ENCODE measurements at places on chromosomes 1 and 21.

GRCh38 chr21:39452207-39452969 is 618 bp downstream of the SH3BGR start:
- peak; percentile 58 for DNase-seq

DNA sequence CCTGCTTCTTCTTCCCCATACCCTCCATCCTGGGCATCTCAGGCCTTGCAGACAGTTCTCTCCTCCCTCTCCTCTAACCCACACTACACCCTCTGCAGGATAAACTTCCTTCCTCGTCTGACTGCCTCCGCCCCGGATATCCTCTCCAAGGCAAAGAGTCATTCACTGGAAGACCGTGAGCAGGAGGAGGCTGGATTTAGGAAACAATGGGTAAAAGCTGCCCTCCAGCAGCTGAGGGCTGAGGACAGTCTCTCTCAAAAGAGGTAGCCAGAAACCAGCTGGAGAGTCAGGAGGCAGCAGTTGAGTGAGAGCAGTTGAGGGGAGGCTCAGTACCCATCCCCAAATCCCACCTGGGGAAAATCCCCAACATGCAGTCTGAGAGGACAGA is 1.4 kb downstream of the CSRP1 start:
- no peak for DNase-seq

- DNase-seq: no peak
These were observed 45.5 kb downstream of the TP73 start for GRCh38 chr1:3697810-3698209.

DNA sequence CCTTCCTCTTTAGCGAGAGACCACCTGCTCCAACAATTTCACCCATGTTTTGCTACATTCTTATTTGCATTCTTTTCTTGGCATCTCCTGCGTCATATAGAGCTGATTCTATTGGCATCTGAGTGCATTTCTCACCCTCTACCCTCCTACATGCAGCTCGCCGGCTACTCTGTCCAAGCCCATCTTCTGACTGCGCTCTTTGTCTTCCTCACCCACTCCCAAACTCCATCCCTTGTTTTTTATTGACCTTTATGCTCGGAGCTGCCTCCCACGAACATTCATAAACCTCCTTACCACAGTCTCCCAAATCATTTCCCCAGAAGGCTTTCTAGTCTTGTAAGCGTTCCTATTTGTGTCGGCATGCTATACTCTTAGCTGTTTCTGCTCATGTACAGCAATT is 33.6 kb upstream of the FMN2 start:
- DNase-seq: no peak

DNA sequence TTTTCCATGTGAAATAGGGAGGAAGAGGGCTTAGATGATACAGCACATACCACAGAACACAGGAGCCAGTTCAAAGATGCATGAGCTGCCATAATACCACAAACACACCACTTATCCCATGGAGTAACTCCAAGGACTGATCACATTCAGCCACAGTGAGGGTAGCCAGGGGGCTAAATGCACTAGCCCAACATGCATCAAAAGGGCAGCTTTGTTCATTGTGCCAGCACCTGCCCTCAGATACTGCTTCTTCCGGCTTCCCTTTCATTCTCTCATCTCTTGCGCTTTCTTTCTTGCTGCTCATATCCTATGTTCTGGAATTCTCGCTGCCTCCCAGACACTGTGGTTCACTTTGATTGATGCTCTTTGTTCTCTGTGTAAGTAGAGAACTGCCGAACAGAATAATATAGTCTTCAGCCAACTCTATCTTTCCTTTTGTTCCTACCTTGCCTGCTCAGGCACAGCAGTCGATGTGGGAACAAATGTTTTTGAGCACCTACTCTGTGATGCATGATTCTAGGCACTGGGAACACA is 50.0 kb upstream of the SYT6 start:
- DNase-seq: no peak

GRCh38 chr21:26809745-26810144 is 35.5 kb downstream of the ADAMTS1 start:
- DNase-seq: no peak

DNA sequence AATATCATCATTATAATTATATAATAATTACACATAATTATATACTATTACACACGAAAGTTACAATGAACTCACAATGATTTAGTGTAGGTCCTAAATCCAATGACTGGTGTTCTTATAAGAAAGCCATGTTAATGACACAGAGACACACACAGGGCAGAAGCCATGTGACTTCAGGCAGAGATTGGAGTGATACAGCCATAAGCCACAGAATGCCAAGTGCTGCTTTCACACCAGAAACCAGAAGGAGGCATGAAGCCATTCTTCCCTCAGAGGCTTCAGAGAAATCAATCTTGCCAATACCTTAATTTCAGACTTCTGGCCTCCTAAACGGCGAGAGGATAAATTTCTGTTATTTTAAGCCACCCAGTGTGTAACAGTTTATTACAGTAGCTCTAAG is 147.4 kb upstream of the KRTAP19-8 start:
- no peak for DNase-seq

DNA sequence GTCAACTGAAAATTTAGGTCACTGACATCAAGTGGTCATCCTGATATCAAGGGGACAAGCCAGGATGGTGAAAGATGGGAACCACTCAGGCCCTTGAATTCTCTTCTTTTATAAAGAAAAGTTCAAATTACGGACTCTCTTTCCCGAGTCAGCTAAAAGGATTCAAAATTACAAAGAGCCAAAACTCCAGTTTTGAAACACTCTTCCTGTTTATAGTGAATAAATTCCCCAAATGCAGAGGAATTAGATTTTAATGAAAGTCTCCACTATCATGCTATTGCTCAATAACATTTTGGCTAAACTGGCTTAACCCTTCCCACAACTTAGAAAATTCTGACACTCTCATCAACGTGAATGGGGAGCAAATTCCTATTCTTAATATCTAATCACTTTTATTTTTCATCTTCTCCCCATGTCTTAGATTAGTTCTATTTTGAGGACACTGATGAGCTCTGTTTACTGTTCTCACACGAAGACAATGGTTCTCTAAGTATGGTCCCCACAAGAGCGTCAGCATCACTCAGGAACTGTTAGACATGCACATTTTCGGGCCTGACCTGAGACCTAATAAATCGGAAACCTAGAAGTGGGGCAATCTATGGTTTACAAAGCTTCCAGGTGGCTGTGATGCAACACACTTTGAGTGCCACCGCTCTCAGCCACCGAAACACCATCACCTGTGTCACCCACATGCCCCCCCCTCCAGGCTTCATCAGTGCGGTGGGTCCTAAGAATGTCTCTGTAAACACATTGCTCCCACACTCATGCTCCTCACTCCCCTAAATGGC is 64.4 kb upstream of the TIAM1 start:
- DNase-seq: no peak

DNA sequence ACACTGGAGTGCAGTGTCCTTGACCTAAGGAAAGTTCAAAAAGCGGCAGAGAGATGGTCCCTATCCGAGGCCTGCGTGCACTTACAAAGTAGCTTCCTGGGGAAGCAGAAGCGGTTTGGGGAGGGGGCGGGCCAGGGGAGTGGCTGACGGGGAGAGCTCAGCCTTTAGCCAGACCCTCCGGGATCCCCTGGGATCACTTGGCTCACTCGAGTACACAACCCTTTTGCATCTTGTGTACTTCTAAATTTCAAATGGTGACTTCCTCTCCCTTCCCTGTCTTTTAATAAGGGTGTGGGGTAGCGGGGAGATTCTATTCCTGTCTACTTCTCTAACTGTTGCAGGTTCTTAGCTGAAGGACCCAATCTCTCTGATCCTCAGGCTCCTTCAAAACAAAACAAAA is 18.1 kb upstream of the SNX27 start:
- DNase-seq: no peak

Data from skeletal muscle cell (primary cell).